ENCODE measurements at places on chromosomes 7 and 10.

- DNase-seq = no peak
Measured at GRCh38 chr7:157010588-157011332, at the start of gene MNX1. Gene MNX1, minus strand, starts transcription at chr7:157010663. Its CDS starts 313 bp downstream, at chr7:157010350.

DNA sequence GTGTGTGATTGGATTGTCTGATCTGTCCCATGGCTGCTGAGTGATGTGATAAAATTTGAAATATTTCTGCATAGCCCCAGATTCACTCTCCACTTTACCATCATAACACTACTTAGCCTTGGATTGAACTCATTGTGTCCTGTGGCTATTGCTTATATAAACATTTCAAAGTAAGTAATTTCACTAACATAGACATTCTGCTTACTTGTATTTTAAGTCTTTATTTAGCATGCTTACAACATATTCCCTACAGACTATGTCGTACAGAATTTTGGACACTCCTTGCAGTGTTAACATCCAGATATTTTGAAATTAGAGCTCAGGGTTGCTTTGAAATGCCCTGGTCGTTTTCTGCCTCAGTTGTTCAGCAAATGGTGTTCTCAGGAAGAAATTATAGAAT, 117.6 kb downstream of the LRRC4 start:
- DNase-seq = no peak

- no peak for DNase-seq
Measured at GRCh38 chr10:30415593-30415992, 18.4 kb upstream of the MAP3K8 start.

- no peak for DNase-seq
Measured at GRCh38 chr10:105538874-105539273, 897.8 kb downstream of the SORCS3 start.

- no peak for DNase-seq
Measured at GRCh38 chr10:17445400-17445998, 8.9 kb downstream of the ST8SIA6 start.

- DNase-seq = no peak
Measured at GRCh38 chr10:11252887-11253286, 235.2 kb downstream of the CELF2 start.

DNA sequence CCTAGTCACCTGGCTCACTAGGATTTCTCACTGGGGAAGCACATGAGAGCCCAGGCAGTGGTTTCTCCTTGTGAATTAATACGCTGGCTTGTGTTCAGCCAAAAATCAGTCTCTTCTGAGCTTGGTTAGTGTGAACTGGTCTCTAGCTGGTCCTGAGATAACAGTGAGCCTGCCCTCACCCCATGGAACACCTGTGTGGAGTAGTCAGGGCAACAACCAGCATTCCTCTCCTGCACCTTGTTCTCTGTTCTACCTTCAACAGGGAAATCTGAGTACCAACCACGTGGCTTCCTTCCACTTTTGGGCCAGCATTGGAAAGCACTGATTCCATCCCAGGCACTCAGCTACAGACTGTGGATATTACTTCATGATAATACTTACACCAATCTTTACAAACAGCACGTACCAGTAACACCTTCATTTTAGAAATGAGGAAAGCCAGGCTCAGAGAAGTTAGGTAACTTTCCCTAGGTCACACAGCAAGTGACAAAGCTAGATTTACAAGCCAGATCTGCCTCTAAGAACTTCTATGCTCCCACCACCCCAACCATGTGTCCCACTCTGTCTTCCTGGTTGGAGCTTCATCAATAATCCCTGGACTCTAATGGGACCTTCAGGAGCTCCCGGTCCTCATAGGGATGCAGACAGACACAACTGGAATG, 106.6 kb downstream of the GRID1 start:
- DNase-seq = peak; percentile 2

DNA sequence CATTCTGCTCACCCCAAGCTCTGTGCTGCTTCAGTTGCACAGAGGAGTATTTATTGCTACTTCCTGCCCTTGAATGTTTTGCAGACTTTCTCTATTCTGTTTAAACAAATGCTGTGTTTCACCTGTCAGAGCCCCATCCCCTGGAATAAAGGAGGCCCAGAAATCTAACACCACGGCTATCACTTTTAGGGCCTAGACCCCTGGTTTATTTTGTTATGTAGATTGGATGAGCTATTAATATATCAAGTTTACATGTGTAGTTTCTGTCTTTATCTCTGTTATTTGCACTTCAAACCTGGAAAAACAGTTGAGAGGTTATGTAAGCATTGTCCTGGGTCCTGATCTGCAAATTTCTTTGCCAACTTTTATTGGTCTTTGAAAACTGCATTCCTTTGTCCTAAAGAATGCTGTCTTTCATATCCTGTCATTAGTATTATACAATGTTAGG, 630.1 kb downstream of the PARD3 start:
- DNase-seq = no peak

- peak; percentile 93 for DNase-seq
Measured at GRCh38 chr7:155298834-155299534, 1.3 kb downstream of the INSIG1 start.

GRCh38 chr7:70114806-70115205, 516.5 kb downstream of the AUTS2 start:
- no peak for DNase-seq

DNA sequence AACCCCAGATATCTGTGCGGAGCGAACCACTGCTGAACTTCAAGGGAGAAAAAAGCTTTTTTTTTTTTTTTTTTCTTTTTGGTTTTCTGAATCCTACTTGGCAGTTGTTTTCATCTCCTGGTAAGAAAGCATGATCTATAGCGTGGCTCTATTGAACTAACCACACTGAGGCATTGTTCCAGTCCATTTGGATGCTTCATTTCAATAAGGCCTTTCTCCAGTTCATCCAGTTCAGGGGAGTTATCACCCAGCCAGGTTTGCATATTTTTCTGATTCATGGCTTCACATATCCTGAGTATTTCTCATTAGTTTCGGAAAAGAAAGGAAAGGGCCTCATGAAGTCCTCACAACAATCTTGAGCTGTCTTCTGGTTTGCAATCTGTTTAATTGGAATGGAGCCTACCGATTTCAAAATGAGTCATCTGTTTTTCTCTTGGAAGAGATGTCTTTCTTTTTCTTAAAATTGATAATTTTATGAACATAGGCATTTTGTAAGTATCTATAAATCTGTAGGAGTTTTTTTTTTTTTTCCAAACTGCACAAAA, 93.1 kb upstream of the STEAP4 start:
- no peak for DNase-seq

- DNase-seq = no peak
Measured at GRCh38 chr7:43465581-43466554, 117.0 kb upstream of the STK17A start.

DNA sequence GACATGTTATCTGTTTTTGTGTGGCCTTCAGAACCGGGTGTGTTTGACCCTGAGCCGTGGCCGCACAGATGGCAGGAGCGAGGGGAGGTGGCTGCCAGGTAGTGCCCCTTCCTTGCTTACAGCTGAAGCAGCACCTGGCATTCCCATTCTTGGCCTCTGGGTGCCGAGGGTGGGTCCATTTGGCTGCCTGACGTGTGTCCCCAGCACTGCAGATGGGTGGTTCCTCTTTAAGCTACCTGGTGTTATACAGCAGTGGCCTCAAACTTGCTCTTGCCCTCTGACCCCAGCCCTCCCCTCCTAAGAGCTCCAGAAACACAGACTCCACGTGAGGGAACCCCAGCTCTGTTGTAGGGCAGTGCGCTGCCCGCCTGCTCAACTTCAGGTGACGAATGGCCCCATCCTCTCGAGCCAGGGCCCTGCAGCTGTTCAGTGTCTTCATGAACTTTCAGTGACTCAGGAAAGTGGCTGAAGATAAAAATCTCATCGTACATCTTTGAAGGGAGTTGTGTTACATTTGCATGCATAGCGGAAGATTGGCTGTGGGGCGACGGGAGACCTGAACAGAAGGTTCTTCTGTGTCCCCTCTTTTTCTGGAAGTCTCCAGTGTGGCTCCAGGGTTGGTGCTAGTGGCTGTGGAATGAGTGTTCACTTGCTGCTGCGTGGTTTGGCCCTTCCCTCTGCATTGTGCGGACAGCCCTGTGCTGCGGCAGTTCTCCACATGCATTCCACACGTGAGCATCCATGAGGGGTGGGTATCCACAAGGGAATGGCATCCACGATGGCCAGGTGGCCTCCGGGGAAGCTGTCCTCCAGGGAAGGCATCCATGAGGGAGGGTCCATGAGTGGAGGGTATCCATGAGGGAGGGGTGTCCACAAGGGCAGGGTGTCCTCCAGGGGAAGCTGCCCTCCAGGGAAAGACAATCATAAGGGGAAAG, 91.6 kb downstream of the INPP5A start:
- no peak for DNase-seq

DNA sequence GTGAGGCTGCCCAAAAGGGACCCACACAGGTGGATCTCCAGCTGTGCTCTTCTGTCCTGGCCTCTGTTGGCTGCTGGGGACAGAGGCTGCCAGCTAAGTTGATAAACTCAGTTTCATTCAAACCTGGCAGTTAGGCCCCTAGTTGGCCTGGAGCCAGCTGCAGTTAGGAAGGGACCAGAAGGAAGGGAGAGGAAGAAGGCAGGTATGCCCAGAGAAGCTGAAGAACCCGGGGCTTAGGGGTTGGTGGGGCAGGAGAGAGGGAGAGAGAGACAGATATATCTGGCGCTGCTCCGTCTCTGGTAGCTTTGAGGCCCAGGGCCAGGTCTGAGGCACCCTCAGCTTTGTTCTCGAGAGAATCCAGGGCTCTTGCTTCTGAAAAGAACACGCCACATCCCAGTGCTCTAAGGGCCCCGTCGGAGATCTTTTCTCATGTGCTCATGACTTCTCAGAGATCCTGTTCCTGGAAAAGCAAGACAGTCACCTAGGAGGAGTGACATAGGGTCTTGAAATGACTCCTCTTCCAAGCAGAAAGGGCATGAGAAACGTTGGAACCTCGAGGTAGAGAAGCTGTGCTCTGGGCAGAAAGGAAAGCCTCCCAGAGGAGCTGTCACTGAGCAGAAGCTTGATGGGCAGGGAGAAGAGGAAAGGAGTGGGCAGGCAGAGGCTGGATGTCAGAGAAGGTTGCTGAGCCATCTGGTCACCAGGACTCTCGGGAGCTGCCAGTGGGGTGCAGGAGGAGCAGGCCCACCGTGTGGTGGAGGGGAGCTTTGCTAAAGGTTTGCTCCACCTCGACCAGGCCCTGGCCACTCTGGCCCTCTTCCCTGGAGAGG, 153.6 kb downstream of the ARHGAP21 start:
- no peak for DNase-seq

GRCh38 chr10:93379731-93380575, 102.2 kb downstream of the MYOF start:
- no peak for DNase-seq

- DNase-seq = no peak
Measured at GRCh38 chr7:89988074-89988473, 166.2 kb upstream of the STEAP1 start.

DNA sequence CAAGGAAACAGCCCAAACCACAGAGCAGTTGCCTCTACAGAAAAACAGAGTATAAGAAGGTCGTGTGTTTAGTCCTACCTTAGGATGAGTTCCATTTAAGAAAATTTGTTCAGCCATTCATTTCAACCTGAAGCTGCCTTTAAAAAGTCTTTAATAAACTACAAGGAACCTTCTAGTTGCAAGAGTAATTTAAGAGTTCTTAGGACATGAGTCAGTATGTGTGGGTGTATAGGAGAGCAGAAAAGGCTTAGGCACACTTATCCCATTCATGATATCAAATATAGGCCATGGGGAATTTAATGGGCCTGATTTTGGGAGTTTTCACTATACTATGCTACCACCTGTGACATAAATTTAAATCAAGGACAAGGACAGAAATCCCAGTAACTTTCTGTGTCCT, 496.8 kb downstream of the TFEC start:
- no peak for DNase-seq

GRCh38 chr7:141960687-141961422, 12.7 kb downstream of the TAS2R38 start:
- no peak for DNase-seq

GRCh38 chr7:2071133-2071832, 161.5 kb downstream of the MAD1L1 start:
- DNase-seq = no peak

GRCh38 chr10:56178210-56178609, 182.8 kb downstream of the ZWINT start:
- DNase-seq = no peak

DNA sequence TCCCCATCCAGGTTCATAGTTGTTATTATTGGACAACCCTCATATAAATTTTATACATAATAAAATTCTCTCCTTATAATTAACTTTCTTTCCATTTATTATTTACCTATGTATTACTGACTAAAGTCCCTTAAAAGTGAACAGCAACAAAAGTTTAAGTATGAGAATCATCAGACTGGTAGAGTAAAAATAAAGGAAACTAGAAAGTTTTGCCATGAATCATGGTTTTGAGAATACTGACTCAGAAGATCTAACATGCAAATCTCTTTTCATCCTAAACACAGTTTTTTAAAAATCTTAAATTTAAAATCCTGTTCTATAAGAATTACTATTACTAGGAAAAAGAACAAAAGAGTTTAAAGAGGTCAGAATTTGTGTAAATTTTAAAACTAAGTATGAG, 32.1 kb downstream of the HERC4 start:
- DNase-seq = no peak

DNA sequence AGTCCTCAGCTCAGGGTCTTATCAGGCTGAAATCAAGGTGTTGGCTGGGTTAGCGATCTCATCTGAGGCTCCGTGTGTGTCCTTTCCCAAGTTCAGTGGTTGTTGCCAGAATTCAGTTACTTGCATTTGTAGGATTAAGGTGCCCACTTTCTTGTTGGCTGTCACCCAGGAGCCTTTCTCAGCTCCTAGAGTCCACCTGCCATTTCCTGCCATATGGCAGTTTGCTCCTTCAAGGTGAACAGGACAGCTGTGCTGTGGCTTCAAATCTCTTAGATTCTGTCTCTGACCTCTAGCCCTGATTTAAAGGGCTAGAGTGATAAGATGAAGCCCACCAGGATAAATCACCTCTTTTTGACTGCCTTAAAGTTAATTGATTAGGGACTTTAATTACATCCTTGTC, 1.0 kb upstream of the HIF1AN start:
- no peak for DNase-seq

DNA sequence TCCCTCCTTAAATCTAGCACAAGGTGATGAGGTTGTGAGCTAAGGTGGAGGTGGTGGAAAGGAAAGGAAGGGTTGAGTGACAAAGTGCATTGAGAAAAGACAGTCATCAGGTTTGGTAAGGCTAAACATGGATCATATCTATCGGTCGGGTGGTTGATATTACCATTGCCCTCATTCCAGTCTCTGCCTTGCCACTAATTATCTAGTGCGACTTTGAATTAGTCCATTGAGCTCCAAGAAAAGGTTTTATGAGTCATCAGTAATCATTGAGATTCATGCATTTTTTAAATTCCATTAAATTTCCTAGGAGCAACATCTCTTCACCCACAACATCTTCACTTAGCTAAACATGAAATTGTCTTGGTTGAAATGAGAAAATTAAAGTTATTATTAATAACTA, 68.9 kb upstream of the FRMD4A start:
- DNase-seq = no peak

GRCh38 chr7:30771174-30771879, at the start of gene MINDY4:
Gene MINDY4, plus strand, starts transcription at chr7:30771417. Its CDS starts 77 bp downstream, at chr7:30771494.
- peak; percentile 50 for DNase-seq

GRCh38 chr10:57973451-57973850, 294.2 kb downstream of the IPMK start:
- no peak for DNase-seq
